GM10248 (cell line): ENCODE measurements at places on chromosomes 1 and 21.

DNA sequence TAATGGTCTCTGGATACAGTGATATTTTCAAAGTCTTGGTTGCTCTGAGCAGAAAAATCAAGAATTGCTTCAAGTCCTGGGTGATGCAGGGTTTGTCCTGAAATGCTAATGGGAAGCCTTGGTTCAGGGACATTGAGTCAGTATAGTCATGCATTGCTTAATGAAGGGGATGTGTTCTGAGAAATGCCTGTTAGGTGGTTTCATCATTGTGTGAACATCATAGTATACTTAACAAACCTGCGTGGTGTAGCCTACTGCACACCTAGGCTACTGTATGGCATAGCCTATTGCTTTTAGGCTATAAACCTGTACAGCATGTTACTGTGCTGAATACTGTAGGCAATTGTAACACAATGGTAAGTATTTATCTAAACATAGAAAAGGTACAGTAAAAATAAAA is 36.4 kb downstream of the TBCE start:
- DNase-seq = no peak

GRCh38 chr1:97204468-97204867 is 482.9 kb downstream of the PTBP2 start:
- DNase-seq = no peak

DNA sequence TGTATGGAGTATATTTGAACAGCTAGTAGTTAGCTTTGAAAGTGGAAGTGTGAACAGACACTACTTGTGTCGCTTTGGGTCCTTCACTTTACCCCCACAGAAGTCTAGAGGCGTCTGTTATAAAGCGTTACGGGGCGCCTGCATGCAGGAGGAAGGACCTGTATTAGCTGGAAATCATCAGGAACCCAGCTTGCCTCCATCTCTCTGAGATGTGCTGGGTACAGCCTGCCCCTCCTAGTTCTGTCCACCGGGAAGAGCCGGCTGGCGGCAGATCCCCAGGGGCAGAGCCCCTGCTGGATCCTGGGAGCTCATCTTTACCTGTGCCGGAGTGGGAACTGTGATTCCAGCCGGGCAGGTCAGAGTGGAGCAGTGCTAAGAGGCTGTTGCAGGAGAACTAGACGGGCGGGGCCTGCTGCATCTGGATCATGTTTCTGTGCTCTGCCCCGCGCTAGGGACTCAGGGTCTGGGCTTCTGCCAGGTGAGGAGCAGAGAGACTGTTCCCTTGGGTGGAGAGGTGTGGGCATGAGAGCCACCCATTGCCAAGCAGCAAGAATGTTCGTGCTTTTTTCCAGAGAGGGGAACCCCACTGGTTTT is 22.3 kb upstream of the SPSB1 start:
- DNase-seq = no peak

GRCh38 chr1:200980452-200980772 is 43.1 kb downstream of the KIF21B start:
- DNase-seq = no peak

DNA sequence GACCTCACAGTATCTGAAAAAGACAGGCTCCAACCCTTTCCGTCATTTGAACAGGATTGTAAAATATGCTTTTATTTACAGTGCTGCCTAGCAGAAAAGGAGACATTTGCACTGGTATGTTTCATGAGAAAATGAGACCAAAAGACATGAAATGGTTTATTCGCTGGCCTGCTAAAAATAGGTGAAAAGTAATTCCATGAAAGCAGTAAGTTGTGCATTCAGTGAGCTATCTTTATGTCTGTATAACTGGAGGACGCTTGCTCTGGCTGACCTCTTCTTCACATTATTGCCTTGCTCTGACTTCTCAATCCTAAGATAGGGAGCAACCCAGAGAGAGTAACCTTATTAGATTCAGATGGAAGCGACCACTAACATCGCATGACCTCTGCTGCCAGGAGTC is 38.3 kb downstream of the ODF2L start:
- DNase-seq = no peak

GRCh38 chr1:232880354-232880753 is 70.1 kb upstream of the NTPCR start:
- DNase-seq = no peak

DNA sequence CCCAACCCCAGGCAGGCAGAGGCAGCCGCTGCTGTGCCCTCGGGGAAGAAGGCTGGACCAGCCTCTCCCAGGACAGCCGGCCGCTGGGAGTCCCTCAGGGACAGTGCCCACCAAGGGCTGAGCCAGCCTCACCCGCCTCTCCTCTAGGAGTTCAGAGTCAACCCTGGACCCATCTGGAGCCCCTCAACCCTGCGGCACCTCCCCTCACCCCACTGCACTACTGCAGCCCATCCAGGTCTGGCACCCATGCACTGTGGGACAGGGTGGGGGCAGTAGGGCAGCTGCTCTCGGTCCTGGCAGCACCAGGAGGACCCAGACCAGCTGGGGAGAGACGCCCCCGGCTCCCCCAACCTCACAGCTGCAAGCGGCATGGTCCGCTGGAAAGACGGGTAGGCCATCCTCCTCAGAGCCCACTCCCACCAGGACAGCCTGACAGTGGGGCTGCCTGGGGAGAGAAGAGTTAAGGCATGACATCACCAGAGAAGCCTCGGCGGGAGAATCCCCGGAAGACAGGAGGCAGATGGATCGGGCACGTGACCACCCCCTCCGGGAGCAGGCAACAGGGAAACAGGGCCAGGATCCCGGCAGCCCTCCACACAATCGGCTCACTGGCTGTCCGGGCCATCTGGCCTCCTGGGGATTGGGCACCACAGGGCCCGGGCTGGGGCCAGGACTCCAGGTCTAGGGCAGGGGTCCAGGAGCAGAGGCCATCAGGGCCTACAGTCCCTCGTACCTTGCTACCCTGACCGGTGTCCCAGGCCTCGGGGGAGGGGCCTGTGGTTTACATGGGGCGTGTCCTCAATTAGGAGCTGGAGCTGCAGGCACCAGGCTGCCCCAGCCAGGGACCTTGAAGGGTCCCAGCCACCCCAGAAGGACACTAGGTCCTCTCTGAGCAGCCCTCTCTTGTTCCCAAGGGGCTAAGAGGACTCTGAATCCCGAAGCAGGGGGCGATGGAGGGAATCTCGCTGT is 3.1 kb downstream of the ACAP3 start:
- DNase-seq = no peak

DNA sequence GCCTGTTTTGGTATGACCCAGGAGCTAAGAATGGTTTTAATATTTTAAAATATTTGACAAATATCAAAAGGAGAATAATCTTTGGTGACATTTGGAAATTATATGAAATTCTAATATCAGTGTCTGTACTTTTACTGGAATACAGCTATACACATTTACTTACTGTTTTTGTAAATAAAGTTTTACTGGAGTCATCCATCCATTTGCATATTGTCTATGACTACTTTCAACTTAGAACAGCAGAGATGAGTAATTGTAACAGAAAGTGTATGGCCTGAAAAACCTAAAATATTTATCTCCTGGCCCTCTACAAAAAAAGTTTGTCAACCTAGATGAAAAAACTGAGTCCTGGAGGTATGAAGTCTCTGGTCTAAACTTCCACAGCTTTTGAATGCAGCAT is 5.8 kb upstream of the MAP3K7CL start:
- DNase-seq = no peak

- no peak for DNase-seq
Observed at GRCh38 chr1:40857737-40858136, 4.4 kb downstream of the CITED4 start.

- no peak for DNase-seq
Observed at GRCh38 chr21:15774590-15774989, 44.8 kb downstream of the USP25 start.

GRCh38 chr1:235908742-235909520 is 42.2 kb upstream of the LYST start:
- no peak for DNase-seq

GRCh38 chr1:40708750-40709099 is 17.2 kb downstream of the NFYC start:
- peak; percentile 65 for DNase-seq

DNA sequence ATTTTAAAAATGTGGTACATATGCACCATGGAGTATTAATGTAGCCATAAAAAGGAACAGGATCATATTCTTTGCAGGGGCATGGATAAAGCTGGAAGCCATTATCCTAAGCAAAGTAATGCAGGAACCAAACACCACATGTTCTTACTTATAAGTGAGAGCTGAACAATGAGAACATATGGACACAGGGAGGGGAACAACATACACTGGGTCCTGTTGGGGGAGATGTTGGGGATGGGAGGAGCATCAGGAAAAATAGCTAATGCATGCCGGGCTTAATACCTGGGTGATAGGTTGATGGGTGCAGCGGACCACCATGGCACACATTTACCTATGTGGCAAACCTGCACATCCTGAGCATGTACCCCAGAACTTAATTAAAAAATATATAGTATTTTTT is 352.5 kb upstream of the KAZN start:
- DNase-seq = no peak

- DNase-seq = no peak
Observed at GRCh38 chr1:102219463-102219862, 222.7 kb upstream of the OLFM3 start.

DNA sequence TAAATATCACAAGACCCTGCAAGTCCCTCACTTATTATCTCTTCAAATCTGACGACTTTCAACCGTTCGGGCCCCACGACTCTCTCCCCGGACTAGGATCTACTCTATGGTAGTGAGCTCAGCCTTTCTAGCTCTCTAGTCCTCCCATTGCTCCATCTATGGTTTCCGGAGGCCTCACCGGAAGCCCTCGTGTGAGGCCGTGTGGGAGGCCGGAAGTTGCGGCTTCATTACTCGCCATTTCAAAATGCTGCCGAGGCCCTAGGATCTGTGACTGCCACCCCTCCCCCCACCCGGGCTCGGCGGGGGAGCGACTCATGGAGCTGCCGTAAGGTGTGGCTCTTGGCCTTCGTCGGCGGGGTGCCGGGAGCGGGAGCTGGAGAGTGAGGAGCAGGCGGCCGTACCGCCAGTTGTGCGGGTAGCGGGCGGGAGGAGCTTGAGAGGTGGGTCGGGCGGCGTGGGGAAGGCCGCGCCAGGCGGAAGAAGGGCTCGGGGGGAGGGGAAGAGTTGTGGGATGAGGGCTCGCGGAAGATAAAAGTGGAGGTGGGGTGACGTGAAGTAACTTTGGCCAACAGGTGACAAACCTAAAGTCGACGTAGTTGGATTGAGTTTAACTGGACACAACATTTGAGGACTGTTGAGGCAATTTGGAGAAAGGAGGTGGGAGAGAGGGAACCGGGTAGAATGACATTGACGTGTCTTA is at the start of gene MDM4:
Gene MDM4, plus strand, starts transcription at position 227 of the 700 bp plus-strand sequence. CDS start 9,113 bp downstream, outside the sequence.
- peak; percentile 89 for DNase-seq

GRCh38 chr1:199843861-199844260 is 183.6 kb upstream of the NR5A2 start:
- no peak for DNase-seq

GRCh38 chr1:184685116-184685515 is 69.5 kb downstream of the EDEM3 start:
- peak; percentile 20 for DNase-seq

GRCh38 chr1:227793948-227794816 is 21.3 kb upstream of the PRSS38 start:
- peak; percentile 16 for DNase-seq

GRCh38 chr1:40393173-40393572 is 19.6 kb downstream of the SMAP2 start:
- DNase-seq = no peak

DNA sequence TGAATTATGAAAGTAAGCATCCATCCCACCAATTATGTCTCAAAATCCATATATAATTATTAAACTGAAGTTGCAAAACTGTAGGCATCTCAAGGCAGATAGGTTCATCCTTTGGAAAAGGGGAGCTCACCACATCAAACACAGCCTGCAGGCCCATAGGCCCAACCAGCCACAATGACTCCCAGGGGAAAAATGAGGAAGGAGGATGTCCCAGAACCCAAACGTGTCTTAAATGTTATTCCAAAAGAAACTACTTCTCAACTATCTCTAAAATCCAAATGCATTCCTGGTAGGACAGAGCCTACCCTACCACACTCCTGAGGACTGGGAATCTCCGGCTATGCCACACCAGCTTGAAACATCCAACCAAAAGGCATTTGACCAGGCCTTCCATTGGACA is 12.8 kb downstream of the TIAM1 start:
- DNase-seq = no peak

- no peak for DNase-seq
Observed at GRCh38 chr1:214685906-214686305, 82.9 kb downstream of the CENPF start.

GRCh38 chr1:16137890-16138467 is 17.9 kb downstream of the EPHA2 start:
- DNase-seq = no peak

GRCh38 chr1:53067886-53068285 is 5.9 kb downstream of the PODN start:
- DNase-seq = no peak

- DNase-seq = no peak
Observed at GRCh38 chr21:41777951-41778815, 11.3 kb upstream of the RIPK4 start.

DNA sequence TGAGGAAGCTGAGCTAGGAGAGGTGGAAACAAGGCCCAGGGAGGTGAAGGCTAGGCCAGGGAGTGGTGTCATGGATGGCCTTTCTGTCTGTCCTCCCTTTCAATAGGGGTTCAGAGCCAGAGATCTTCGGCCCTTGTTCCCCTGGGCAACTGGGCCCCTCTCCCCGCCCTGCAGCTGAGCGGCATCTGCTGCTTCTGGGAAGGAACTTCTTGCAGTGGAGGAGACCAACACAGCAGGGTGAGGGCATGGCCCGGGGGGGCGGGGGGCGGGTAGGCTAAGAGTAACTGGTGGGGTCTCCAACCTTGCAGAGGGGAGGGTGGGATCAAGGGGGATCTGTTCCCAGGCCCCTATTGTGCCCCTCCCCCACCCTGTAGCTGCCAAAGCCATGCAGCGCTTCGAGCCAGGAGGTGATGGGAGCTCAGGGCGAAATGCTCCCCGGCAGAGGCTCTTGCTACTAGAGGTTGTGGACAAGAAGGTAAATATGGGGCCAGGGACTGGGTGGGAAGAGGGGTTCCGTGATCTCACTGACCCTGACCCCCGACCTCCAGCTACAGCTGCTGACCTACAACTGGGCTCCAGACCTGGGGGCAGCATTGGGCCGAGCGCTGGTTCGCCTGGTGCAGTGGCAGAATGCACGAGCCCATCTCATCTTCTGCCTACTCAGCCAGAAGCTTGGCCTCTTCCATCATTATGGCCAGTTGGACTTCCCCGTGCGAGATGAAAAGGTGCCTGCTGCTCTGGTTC is 11.7 kb downstream of the HYI start:
- DNase-seq = no peak

DNA sequence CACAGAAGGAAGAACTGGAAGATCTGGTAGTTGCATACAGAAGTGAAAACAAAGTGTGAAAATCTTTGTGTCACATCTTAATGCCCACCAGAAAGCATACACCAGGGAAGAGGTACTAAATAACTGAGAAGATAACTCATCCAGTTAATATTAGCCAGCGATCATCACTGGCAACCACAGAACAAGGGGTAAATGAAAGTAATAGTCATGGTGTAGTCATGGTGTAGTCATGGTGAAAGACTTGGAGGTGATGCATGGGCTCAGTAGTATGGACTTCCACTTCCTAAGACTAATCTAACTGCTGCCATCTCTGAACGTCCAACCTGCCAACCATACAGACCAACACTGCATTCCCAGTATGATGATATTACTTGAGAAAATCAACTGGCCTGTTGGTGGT is 481.2 kb upstream of the NR5A2 start:
- no peak for DNase-seq
